ENCODE measurements at places on chromosomes 4 and X.

DNA sequence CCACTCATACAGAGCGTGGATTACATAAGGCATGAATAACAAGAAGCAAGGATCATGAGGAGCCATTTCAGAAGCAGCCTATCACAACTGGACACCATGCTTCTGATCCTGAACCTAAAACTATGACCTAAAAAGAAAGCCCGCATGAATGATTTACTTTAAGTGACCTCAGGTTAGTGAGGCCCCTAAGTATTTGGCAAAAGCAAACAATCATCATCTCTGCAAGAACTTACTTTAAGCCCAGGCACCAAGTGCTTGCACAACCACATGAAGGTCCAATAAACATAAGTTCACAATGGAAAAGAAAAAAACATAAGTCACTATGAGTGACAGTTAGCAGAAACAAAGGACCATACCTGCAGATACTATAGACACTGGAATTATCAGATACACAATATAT is 7.9 kb upstream of the MBTPS2 start:
- no peak for DNase-seq

GRCh38 chr4:7335344-7336066 is 99.2 kb downstream of the PSAPL1 start:
- DNase-seq, result peak; percentile 64

DNA sequence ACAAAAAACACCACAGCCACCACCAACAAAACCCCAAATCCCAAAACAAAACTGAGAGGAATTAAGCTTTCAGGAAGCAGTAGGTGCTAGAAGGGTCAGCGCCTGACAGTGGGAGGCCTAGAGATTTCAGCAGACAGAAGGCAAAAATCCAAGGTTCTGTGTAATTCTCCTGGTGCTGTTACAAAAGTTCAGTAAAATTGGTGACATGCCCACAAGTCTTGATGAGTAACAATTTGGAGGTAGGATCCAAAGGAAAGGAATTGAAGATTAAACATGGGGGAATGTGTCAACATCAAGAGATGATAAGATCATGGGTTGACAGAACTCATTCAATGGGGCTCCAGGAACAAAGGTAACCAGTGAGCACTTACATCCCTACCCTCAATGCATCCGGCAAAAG is 653.8 kb upstream of the CPEB2 start:
- DNase-seq, result no peak

DNA sequence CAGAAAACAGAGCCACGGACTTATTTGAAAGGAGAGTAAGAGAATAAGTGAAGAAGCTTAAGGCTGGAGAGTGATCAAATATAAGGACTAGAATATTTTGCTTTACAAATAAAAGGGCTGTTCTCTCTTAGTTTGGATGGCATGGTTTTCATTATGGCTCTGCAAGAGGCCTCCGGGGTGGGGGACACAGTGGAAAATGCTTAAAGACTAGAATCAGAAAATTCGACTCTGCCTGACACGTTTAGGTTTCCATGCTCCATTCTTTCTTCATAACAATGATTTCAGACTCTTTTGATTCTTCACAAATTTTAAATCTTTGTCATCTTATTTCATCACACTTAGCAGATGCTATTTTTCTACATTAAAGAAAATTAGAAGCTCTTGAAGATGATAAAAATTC is 632.4 kb upstream of the BOD1L1 start:
- no peak for DNase-seq

- DNase-seq, result peak; percentile 11
Measured at GRCh38 chr4:29805245-29805644, 914.9 kb upstream of the PCDH7 start.

DNA sequence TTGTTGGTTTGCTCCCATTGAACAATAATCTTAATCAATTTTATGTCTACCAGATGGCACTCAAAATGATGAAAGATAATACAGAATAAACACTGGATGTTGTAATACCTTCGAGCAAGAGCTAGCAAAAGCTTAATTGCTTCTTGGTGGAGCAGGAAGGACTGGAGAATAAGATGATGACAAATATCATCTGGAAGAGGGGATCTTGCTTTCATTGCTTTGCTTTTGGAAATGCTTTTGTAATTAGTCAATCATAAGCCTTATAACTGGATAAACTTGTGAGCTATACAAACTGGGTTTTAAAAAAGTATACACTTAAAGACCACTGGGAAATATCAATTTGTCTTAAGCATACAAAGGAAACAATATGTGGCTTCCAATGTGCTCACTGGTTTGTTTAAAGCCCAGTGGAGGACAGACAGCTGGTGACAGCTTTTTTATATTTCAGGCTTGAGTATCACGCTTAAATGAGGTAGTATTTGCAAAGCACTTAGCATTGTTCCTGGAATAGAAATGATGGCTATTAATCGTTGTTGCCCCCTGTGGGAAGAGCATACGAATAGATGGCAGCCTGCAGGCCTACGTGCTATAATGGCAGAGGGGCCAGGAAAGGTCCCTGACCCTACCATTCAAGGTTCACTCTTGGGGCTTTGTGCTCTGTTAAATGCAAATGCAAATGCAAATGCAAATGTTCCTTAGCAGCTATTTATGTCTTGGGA is 61.2 kb downstream of the TMEM150C start:
- no peak for DNase-seq

DNA sequence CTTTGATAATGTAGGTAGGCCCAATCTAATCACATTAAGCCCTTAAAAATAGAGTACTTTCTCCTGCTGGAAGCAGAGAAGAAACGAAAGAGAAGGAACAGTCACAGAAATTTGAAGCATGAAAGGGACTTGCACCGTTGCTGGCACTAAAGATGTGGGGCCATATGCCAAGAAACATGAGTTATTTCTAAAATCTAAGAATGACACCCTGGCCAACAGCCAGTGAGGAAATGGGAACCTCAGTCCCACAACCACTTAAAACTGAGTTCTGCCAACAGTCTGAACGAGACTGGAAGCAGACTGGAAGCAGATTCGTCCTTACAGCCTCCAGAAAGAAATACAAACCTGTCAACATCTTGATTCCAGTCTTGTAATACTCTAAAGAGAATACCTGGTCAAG is 70.1 kb downstream of the CENPC start:
- no peak for DNase-seq

- no peak for DNase-seq
Measured at GRCh38 chr4:41939016-41939626, 3.9 kb downstream of the TMEM33 start.

GRCh38 chr4:24175707-24176106 is 285.9 kb upstream of the PPARGC1A start:
- no peak for DNase-seq

GRCh38 chr4:124481123-124481522 is 231.4 kb downstream of the ANKRD50 start:
- no peak for DNase-seq

- no peak for DNase-seq
Measured at GRCh38 chr4:147824316-147824715, 92.4 kb downstream of the ARHGAP10 start.

DNA sequence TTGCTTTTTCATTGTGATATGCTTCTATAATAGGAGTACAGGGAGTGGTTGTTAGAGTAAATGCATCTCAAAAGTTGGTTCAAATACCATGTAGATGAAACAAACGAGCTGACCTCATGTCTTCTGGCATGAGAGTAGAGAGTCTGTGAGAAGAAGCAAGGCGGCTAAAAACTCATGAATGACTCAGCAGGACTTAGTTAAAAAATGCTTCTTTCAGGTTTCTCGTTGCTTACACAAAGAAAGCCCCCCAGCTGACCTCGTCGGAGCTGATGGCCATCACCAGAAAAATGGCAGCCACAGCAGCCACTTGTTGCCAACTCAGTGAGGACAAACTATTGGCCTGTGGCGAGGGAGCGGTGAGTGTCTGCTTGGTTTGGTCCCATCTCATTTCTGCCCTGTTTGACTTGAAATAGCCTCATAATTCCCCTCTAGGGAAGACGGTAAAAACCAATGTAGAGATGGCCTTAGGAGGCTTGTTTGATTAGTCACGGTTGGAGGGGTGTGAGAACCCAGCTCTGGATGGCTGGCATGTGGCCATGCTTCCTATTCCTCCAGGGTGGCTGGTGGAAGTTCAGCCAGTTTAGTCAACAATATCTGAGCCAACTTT is 14.5 kb downstream of the AFP start:
- peak; percentile 42 for DNase-seq

DNA sequence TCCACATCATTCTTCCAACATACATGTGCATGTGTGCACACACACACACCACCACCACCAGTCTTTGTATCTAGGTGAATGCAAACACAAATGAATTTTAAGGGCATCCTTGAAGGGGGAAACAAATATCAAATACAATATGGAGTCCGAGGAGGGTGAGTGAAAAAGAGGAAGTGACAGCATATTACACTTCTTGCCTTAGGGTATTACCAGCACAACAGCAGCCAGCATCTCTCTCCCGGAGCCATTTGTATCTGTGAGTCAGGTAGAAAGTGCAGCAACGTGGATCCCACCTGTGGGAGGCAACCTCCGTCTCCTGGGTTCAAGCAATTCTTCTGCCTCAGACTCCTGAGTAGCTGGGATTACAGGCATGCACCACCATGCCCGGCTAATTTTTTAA is 483.2 kb downstream of the SMARCA1 start:
- no peak for DNase-seq

GRCh38 chrX:42976746-42977366 is 198.9 kb upstream of the PPP1R2C start:
- DNase-seq, result no peak

- DNase-seq, result no peak
Measured at GRCh38 chrX:43956034-43956433, 17.2 kb downstream of the NDP start.

GRCh38 chr4:94595880-94596483 is 144.2 kb downstream of the PDLIM5 start:
- DNase-seq, result peak; percentile 58

GRCh38 chr4:48954314-48954713 is 31.8 kb upstream of the CWH43 start:
- DNase-seq, result no peak

DNA sequence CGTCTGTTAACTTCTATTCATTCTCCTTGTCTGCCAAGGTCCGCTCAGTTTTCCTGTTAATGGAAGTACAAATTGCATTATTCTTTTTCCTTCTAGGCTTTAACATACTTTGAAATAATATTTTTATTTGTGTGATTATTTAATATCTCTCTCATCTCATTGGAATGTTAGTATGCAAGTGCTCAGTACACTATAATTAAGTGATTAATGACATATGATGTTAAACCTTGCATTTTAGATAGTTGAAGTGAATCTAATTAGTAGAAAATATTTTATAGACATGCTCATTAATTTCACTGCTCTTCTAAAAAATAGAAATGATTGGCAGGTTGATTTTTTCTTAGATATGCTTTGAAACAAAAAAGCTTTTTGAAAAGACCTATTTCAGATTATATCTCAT is 1079.8 kb downstream of the RAPGEF2 start:
- DNase-seq, result no peak

- DNase-seq, result no peak
Measured at GRCh38 chrX:18290200-18290599, 64.3 kb downstream of the SCML2 start.

GRCh38 chr4:105944540-105944939 is 49.3 kb downstream of the NPNT start:
- peak; percentile 61 for DNase-seq

DNA sequence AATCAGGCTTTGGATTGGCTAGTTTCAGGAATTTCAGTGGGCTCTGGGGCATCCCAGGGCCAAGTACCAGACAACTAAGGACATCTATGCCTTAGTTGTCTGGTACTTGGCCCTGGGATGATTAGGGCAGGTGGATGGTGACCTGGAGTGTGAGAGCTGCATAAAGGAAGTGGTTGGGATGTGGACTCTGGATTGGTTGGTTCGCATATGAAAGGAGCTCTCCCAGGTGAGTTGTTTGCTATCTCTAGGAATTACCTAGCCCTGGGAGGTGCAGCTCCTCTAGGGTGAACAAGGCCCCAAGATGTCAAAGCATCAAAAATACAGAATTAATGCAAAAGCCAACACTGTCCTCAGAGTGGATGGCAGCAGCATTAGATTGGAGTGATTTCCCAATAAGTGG is 109.6 kb downstream of the NHS start:
- no peak for DNase-seq

DNA sequence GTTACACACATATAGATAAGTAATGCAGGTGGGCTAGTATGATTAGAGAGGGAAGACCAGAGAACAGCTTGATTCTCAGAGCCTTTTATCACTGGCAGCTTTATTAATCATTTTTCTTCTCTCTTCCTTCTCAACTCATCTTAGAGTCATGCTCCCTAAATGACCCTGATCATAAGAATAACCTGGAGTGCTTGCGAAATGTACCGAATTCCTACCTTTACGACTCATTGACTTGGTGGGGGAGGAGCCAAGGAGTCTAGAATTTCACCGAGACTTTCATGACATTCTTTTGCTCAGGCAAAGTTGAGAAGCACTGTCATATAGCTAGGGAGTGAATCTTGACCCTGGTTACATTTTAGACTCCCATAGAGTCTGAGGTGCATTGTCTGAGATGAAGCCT is 298.9 kb upstream of the PUDP start:
- DNase-seq, result no peak

- DNase-seq, result no peak
Measured at GRCh38 chr4:10643600-10644425, 40.8 kb downstream of the CLNK start.

DNA sequence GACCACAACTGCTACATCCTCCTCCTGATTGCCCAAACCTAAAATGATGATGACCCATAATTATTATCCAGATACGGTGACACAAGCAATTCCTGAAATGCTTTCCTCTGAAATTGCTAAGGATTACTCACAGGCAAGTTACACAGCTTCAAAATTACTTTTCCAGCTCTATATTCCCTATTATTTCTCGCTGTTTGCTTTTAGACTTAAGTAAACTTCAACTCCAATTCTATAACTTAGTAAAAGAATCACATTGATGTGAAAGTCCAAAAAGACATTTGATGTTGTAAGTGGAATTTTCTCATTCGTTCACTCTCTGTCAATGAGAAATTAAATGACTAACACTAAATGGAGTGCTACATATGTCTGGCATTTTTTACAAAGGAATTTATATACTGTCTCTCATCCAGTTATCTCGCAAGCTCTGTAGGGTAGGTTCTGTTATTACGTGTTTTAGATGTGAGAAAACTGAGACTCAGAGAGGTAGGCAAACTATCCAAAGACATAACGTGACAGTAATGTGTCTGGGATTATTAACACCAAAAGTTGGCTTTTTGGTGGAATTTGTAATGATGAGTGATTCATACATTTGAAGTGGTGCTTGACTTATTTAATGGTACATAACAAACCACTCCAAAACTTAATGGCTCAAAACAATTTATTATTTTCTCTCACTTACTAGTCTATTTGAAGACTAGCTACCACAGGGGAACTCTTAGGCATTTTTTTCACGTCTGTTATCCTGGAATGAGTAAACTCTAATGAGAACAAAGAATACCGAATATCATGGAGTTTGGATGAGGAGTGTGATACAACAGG is 31.5 kb downstream of the PALLD start:
- DNase-seq, result no peak

- peak; percentile 18 for DNase-seq
Measured at GRCh38 chrX:19532709-19533108, 17.4 kb upstream of the MAP3K15 start.

DNA sequence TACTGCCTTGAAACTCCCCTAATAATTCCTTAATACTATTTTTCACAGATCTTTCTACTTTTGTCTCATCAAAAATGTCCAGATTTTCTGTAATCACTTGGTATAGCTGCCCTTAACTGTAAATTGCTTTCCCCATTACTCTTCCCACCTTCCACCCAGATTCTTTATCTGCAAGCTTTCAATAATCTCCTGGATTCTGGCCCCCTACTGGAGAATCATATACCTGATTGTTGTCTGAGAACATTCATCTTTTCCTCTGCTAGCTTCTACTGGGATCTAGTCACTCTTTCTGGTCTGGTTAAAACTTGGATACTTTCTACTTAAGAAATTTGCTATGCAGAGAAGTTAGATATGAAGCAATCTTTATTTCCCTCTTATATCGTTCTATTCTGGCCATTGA is 552.6 kb downstream of the PCDH19 start:
- DNase-seq, result no peak

GRCh38 chr4:128386761-128387599 is 99.4 kb upstream of the PGRMC2 start:
- DNase-seq, result peak; percentile 78
